K562 (cell line): ENCODE measurements at places on chromosomes 6 and 20.

- no peak for DNase-seq
- no peaks in the 10 kb centered on the region for H3K4me1 ChIP-seq
- H3K27me3 ChIP-seq, result peaks cover 25% of the 10 kb centered on the region
- no peaks in the 10 kb centered on the region for H3K36me3 ChIP-seq
- H3K27ac ChIP-seq, result no peak overlapping the region
Observed at GRCh38 chr20:22998476-22998875, 36.6 kb upstream of the SSTR4 start.

DNA sequence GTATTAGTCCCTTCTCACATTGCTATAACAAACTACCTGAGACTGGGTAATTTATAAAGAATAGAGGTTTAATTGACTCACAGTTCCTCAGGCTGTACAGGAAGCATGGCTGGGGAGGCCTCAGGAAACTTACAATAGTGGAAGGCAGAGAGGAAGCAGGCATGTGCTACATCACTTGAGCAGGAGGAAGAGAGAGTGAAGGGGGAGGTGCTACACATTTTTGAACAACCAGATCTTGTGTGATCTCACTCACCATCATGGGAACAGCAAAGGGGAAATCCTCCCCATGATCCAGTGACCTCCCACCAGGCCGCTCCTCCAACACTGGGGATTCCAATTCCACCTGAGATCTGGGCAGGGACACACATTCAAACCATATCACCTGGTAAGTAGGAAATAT lies 630.6 kb downstream of the QKI start:
- H3K27ac ChIP-seq, result no peak overlapping the region
- H3K36me3 ChIP-seq, result no peaks in the 10 kb centered on the region
- peaks cover 3% of the 10 kb centered on the region; the same call in 1 of the 3 replicates for H3K4me1 ChIP-seq
- no peaks in the 10 kb centered on the region for H3K27me3 ChIP-seq

GRCh38 chr20:19487420-19487819 lies 270.6 kb upstream of the RIN2 start:
- no peaks in the 10 kb centered on the region for H3K27me3 ChIP-seq
- H3K36me3 ChIP-seq, result no peaks in the 10 kb centered on the region
- H3K4me1 ChIP-seq, result no peaks in the 10 kb centered on the region

DNA sequence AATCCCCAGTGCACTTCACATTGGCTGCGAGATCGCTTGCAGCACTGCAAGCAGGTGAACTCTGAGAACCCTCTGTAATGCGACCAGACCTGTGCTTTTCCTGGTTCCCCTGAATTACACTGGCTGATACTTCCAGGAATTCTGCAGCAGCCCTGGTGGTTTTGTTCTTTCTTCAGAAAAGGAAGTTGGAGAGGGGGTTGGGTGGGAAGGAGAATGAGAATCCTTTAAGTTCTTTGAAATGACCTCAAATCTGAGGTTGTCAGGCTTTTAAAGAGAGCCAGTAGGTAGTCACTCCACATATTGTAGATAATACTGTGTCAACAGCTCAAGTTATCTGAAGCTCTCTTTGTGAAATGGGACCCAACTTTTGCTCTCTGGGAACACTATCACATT lies 62.4 kb downstream of the GCNT2 start:
- H3K36me3 ChIP-seq, result no peaks in the 10 kb centered on the region
- peaks cover 30% of the 10 kb centered on the region for H3K27me3 ChIP-seq
- no peak overlapping the region for H3K4me3 ChIP-seq
- no peak for DNase-seq

DNA sequence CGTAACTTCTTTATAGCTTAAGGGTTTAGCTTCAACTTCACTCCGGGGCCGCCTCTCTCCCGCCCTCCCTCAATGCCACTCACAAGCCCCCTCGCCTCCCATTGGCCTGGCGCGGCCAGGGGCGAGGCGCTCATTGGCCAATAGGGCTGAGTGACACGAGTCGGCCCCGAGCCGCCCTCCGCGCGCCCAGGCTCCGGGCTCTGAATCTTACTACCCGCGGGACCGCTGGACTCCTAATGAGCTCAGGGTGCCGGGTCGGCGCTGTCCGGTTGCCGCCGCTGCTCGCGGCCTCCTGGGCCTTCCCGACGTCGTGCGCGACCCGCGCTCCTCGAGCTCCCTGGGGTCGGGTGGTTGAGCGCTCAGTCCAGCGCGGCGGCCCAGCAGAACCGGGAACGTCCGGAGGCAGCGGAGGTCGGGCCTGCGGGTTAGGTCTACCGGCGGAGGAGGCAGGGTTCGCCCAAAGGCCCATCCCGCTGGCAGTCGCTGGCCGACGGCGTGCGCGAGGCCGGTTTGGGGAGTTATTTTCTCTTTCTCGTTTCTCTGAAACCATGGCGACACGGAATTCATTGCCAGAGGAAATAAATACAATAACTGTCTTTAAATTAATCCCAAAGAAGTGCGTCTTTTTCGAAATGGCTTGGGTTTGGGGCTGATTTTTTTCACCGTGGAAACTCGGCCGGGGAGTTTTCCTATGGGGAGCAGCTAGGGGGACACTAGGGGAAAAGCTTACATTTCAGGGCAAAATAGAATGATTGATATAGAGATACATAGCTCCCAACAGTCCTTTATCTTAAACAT lies at the start of gene SIM1:
Gene SIM1 (minus strand): TSS at position 19 of the 798 bp plus-strand sequence. CDS start 1,453 bp downstream, outside the sequence.
- no peak within 1 kb of the TSS for H3K27ac ChIP-seq
- DNase-seq, result no peak
- H3K4me3 ChIP-seq, result no peak within 1 kb of the TSS
- H3K4me1 ChIP-seq, result peaks cover 14% of the 10 kb centered on the region; the same call in 1 of the 2 replicates

DNA sequence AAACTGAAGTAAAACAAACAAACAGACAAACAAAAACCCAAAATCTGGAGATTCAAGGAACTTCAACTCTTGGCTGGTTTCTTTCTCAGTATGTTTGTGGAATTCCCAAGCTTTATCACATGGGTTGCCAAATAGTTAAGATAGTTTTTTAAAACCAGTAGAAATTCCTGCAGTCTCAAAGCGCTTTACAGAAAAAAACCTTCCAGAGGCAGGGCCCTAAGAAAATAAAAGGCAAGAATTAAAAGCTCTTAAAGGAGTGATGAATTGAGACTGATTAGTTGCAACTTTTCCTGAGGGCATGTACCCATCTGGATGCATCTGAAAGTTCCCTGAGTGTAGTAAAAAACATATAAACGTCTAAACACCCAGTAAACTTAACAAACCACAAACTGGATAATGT lies 25.9 kb upstream of the PTCHD4 start:
- no peak overlapping the region for H3K4me3 ChIP-seq
- H3K27ac ChIP-seq, result no peak overlapping the region
- no peaks in the 10 kb centered on the region for H3K36me3 ChIP-seq
- DNase-seq, result no peak
- no peaks in the 10 kb centered on the region for H3K4me1 ChIP-seq
- H3K27me3 ChIP-seq, result no peaks in the 10 kb centered on the region

DNA sequence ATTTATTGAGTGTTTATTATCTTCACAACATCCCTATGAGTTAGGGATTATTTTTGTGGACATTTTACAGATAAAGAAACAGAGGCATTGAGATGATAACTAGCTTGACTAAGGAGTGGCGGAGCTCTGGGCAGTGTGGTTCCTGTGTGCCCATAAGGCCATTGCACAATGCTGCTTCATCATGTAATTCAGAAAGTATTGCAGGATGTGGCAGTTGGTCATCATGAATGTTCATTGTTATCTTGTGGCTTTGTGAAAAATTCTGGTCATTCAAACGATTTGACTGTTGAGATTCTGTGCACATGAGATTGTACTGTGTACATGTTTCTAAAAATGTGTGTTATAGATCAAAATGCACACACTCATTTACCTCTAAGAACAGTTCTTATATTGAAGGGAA lies 150.8 kb downstream of the ESR1 start:
- no peaks in the 10 kb centered on the region for H3K36me3 ChIP-seq
- H3K4me3 ChIP-seq, result no peak overlapping the region
- H3K27ac ChIP-seq, result no peak overlapping the region

DNA sequence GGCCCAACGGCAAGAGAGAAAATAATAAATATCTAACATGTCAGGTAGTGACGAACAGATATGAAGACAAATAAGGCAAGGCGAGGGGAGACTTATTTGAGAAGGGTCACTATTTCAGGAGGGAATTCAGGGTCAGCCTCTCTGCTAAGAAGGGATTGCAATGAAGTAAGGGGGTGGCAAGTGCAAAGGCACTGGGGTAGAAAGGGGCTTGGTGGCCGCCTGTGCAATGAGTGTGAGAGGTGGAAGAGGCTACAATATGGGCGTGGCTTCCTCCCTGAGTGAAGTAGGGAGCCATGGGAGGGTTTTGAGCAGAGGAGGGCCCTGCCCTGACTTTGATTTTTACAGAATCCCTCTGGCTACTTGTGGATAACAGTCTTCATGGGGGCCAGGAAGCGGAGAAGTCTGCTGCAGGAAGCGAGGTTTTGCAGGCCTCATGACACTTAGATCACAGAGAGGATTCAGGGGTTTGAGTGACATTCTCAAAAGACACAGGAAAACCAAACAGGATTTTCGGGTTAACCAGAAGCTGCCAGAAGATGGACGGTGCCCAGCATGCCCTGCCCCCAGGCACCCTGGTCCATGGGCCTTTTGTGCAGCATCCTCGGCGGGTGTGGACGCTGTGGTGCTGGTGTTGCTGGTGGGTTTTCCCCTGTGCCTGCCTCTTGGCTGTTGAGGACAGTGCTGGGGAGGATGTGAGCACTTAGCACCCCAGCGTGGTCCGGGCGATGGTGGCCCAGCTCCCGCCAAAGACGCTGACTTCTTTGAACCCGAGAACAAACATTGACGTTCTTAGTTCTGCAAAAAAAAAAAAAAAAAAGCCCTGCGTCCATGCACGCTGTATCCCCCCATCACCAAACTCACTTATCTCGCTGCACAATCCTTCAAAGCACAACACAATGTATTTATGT lies 124.2 kb upstream of the PTPN1 start:
- H3K4me3 ChIP-seq, result no peak overlapping the region
- H3K27ac ChIP-seq, result no peak overlapping the region
- H3K36me3 ChIP-seq, result no peaks in the 10 kb centered on the region

GRCh38 chr6:157845493-157846259 lies 22.6 kb downstream of the SNX9 start:
- H3K36me3 ChIP-seq, result no peaks in the 10 kb centered on the region
- no peaks in the 10 kb centered on the region for H3K27me3 ChIP-seq
- no peak for DNase-seq
- no peak overlapping the region for H3K27ac ChIP-seq

GRCh38 chr6:43014434-43014909 lies 423 bp downstream of the KLHDC3 start:
- DNase-seq, result no peak
- peak overlapping the region; percentile 79 for H3K4me3 ChIP-seq
- peak overlapping the region; percentile 81 for H3K27ac ChIP-seq
- H3K27me3 ChIP-seq, result no peaks in the 10 kb centered on the region
- H3K4me1 ChIP-seq, result peaks cover 44% of the 10 kb centered on the region; the same call in 2 of the 3 replicates
- peaks cover 70% of the 10 kb centered on the region for H3K36me3 ChIP-seq

DNA sequence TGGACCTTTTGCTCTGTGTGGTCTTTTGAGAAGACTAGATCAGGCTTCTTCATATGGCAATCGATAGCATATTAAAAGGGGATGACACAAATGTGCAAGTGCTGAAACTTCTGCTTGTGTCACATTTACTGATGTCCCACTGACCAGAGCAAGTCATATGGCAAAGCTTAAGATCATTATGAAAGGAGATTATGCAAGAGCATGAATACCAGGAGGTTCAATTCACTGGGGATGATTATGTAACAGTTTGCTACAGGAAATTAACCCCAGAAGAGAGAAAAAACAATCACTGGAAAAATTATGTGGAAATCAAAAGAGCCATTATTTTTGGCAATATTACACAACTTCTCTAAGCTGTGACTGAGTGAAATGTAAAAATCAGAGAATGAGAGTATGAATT lies 13.7 kb upstream of the PRDM13 start:
- no peak overlapping the region for H3K27ac ChIP-seq
- H3K4me3 ChIP-seq, result no peak overlapping the region
- H3K4me1 ChIP-seq, result no peaks in the 10 kb centered on the region

DNA sequence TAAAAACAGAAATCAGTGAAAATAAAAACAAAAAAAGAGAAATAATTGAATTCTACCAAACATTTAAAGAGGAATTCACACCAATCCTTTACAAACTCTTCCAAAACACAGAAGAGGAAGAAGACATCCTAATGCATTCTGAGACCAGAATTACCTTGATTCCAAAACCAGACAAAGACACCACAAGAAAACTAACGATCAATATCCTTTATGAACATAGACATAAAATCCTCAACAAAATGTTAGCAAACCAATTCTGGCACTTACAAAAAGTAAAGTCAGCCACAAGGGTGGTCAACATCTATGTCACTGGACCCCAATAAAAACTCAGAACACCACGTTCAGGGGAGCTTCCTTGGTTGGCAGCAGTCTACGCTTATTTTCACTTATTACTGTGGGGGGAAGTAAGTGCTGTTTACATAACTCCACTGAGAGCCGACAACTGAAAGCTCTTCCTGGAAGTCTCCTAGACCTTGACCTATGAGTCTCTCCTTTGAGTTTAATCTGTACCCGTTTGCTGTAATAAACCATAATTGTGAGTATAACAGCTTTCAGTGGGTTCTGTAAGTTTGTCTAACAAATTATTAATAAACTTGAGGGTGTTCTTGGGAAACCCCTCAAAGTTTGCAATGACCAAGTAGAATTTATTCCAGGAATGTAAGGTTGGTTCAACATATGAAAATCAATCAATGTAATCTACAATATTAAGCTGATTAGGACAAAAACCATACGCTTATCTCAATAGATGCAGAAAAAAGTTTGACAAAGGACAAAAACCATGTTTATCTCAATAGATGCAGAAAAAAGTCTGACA lies 24.5 kb downstream of the GZF1 start:
- DNase-seq, result no peak
- no peaks in the 10 kb centered on the region for H3K27me3 ChIP-seq
- no peak overlapping the region for H3K4me3 ChIP-seq
- peaks cover 60% of the 10 kb centered on the region for H3K36me3 ChIP-seq
- H3K4me1 ChIP-seq, result no peaks in the 10 kb centered on the region

DNA sequence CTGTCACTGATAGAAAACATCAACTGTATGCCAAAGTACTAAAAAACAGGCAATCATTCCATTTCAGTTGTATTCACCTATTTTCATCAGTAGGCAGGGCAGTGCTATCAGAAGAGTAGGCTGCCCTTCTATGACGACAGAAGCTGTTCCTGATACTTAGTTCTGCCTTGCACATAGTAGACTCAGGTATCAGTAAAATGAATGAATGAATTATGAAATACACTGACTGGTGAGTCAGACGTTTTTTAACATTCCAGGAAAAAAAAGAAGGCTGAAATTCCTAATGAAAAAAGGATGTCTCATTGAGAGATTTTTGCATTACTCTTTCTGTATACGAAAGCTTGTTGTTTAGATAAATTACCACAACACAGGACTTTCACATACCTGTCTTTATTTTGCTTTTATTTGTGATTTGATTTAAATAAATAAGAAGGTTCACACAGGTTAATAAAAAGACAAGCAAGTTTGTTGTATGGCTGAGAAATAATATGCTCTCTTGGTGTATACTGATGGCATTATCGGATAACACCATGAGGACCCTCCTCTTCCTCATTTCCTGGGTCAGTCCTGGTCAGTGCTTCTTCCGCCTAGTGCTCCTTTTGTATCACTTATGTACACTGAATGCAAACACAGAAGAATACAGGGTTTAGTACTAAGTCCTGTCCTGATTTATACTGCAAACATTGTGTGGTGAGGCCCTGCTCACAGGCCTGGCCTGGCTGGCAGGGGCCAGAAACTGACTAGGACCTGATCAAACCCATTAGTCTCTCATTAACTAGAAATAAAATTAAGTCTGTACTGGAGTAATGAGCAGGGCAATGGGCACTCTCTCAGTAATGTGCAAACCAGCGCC lies 39.4 kb upstream of the SPDEF start:
- peaks cover 36% of the 10 kb centered on the region for H3K36me3 ChIP-seq
- H3K27ac ChIP-seq, result no peak overlapping the region
- no peak for DNase-seq
- peaks cover 3% of the 10 kb centered on the region; the same call in 1 of the 3 replicates for H3K4me1 ChIP-seq
- H3K27me3 ChIP-seq, result no peaks in the 10 kb centered on the region

GRCh38 chr6:107712665-107713551 lies 111.2 kb downstream of the SCML4 start:
- no peaks in the 10 kb centered on the region for H3K36me3 ChIP-seq
